Gastrocnemius medialis (tissue), 4 donors: ENCODE measurements at places on chromosomes 13 and 19. TPM values are rescaled to one million over a fixed set of nuclear protein-coding genes. Genes with fewer than 3 reads are reported as not detected.

The UBE2S gene
- total RNA-seq: 14.5 TPM

The PEAK3 gene
- total RNA-seq: not detected

The VSIG10L gene
- total RNA-seq: 0.47 TPM

The RINL gene
- total RNA-seq: 3.3 TPM

The KLK4 gene
- not detected for total RNA-seq

The SOX21 gene
- total RNA-seq: not detected

The CEACAM20 gene
- not detected for total RNA-seq

The WBP4 gene
- 28.9 TPM for total RNA-seq

The ZNF284 gene
- total RNA-seq: 0.38 TPM

The EDDM13 gene
- not detected for total RNA-seq

The MAMSTR gene
- total RNA-seq: 4.2 TPM

The ZNF610 gene
- total RNA-seq: not detected

The RUBCNL gene
- total RNA-seq: 0.78 TPM

The RUVBL2 gene
- total RNA-seq: 142 TPM

The SHISA7 gene
- not detected for total RNA-seq

The FAM174C gene
- 26.0 TPM for total RNA-seq

The FUT2 gene
- total RNA-seq: not detected

The PTH2 gene
- total RNA-seq: not detected

The PLEKHA4 gene
- 3.4 TPM for total RNA-seq

The IZUMO4 gene
- 1.4 TPM for total RNA-seq

The ZNF43 gene
- 4.3 TPM for total RNA-seq

The PRODH2 gene
- total RNA-seq: not detected

The ZSCAN1 gene
- not detected for total RNA-seq

The B3GLCT gene
- total RNA-seq: 3.3 TPM

The FXYD1 gene
- total RNA-seq: 235 TPM

The PIN1 gene
- 84.7 TPM for total RNA-seq

The CCDC194 gene
- total RNA-seq: not detected

The FUT1 gene
- total RNA-seq: 0.61 TPM

The ZNF729 gene
- total RNA-seq: not detected

The ZNF93 gene
- 1.0 TPM for total RNA-seq

The SPTBN4 gene
- total RNA-seq: 1.0 TPM

The KLF5 gene
- 9.8 TPM for total RNA-seq

The C5AR1 gene
- total RNA-seq: 2.5 TPM

The ONECUT3 gene
- not detected for total RNA-seq

The ZSCAN4 gene
- total RNA-seq: not detected

The KANK3 gene
- 7.1 TPM for total RNA-seq

The ZNF541 gene
- not detected for total RNA-seq

The ZNF490 gene
- 2.6 TPM for total RNA-seq

The KIR2DL4 gene
- not detected for total RNA-seq

The TUBA3C gene
- total RNA-seq: not detected

The FCER2 gene
- total RNA-seq: not detected

The APOC1 gene
- 1.1 TPM for total RNA-seq

The ZNF554 gene
- total RNA-seq: 2.1 TPM

The LIM2 gene
- total RNA-seq: not detected

The ZNF738 gene
- total RNA-seq: 0.97 TPM

The TNFSF11 gene
- total RNA-seq: 0.83 TPM

The C19orf85 gene
- not detected for total RNA-seq

The VSTM1 gene
- total RNA-seq: not detected

The SLC17A7 gene
- total RNA-seq: 0.35 TPM

The ACER1 gene
- total RNA-seq: not detected

The LMO7 gene
- 118 TPM for total RNA-seq

The ZNF418 gene
- total RNA-seq: 1.1 TPM

The VSTM2B gene
- total RNA-seq: not detected

The TUBB4A gene
- total RNA-seq: 2.5 TPM
